ENCODE measurements at places on chromosomes 7 and 10.

- no peak overlapping the region for H3K4me3 ChIP-seq
- no peak for DNase-seq
- H3K4me1 ChIP-seq: peaks cover 22% of the 10 kb centered on the region
- peaks cover 51% of the 10 kb centered on the region for H3K36me3 ChIP-seq
These were observed 124.7 kb downstream of the ELMO1 start for GRCh38 chr7:37323966-37324365.

GRCh38 chr7:770336-770735 lies 43.3 kb upstream of the PRKAR1B start:
- H3K27me3 ChIP-seq: no peaks in the 10 kb centered on the region
- no peaks in the 10 kb centered on the region for H3K4me1 ChIP-seq
- no peak overlapping the region for H3K4me3 ChIP-seq
- H3K36me3 ChIP-seq: peaks cover 16% of the 10 kb centered on the region
- DNase-seq: no peak

- no peak for DNase-seq
- H3K27ac ChIP-seq: no peak overlapping the region
- no peaks in the 10 kb centered on the region for H3K27me3 ChIP-seq
- no peaks in the 10 kb centered on the region for H3K36me3 ChIP-seq
These were observed 195.4 kb downstream of the MGMT start for GRCh38 chr10:129662426-129662825.

GRCh38 chr10:117677239-117677638 lies 134.7 kb downstream of the EMX2 start:
- peaks cover 12% of the 10 kb centered on the region for H3K27me3 ChIP-seq
- peaks cover 7% of the 10 kb centered on the region for H3K4me1 ChIP-seq
- no peak overlapping the region for H3K27ac ChIP-seq

GRCh38 chr7:155223503-155223902 lies 74.2 kb upstream of the INSIG1 start:
- peaks cover 12% of the 10 kb centered on the region for H3K4me1 ChIP-seq
- peaks cover 2% of the 10 kb centered on the region for H3K27me3 ChIP-seq
- no peak overlapping the region for H3K27ac ChIP-seq
- no peak overlapping the region for H3K4me3 ChIP-seq

DNA sequence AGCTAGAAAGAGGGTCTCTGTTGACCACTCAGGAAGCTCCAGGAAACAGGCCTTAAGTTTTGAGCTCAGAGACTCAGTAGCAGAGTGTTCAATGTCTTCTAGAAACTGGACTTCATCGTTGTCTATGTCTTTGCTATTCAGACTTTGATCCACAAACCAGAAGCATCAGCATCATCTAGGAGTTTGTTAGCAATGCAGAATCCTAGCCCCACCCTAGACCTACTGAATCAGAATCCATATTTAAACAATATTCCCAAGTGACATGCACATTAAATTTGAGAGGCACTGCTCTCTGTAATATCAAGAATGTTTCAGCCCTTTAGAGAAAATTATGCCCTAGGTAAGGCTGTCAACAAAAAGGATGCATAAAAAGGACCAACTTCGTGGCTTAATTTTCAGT lies 12.9 kb upstream of the OGDHL start:
- no peak for DNase-seq
- H3K27ac ChIP-seq: no peak overlapping the region
- H3K4me3 ChIP-seq: no peak overlapping the region
- H3K4me1 ChIP-seq: no peaks in the 10 kb centered on the region
- no peaks in the 10 kb centered on the region for H3K36me3 ChIP-seq
- H3K27me3 ChIP-seq: peaks cover 20% of the 10 kb centered on the region

GRCh38 chr7:132169730-132170129 lies 406.5 kb downstream of the PLXNA4 start:
- H3K36me3 ChIP-seq: no peaks in the 10 kb centered on the region
- no peaks in the 10 kb centered on the region for H3K4me1 ChIP-seq
- no peak for DNase-seq
- no peak overlapping the region for H3K4me3 ChIP-seq

DNA sequence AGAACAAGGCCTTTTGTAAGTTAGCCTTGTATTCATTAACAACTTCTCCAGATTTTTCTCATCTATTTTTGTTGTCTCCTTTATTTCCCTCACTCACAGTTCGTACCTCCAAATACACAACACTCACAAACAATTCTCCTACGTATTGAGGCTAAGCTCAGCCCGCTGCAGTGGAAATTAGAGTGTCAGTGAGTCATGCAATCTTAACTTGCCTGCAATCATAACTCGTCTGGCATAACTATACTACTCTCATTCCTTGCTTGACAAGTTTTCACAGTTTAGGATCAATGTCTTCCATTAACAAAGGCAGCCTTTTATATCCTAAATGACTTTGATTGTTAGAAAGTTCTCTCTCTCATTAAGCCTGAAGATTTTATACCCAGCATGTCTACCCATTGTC lies 23.8 kb downstream of the TMEM196 start:
- H3K4me1 ChIP-seq: no peaks in the 10 kb centered on the region
- no peak overlapping the region for H3K27ac ChIP-seq
- H3K4me3 ChIP-seq: no peak overlapping the region
- no peaks in the 10 kb centered on the region for H3K36me3 ChIP-seq
- DNase-seq: no peak
- no peaks in the 10 kb centered on the region for H3K27me3 ChIP-seq

- H3K4me3 ChIP-seq: no peak overlapping the region
- no peak overlapping the region for H3K27ac ChIP-seq
- H3K36me3 ChIP-seq: no peaks in the 10 kb centered on the region
- no peaks in the 10 kb centered on the region for H3K4me1 ChIP-seq
- H3K27me3 ChIP-seq: no peaks in the 10 kb centered on the region
These were observed 234.6 kb downstream of the ZMYND11 start for GRCh38 chr10:369684-370448.

DNA sequence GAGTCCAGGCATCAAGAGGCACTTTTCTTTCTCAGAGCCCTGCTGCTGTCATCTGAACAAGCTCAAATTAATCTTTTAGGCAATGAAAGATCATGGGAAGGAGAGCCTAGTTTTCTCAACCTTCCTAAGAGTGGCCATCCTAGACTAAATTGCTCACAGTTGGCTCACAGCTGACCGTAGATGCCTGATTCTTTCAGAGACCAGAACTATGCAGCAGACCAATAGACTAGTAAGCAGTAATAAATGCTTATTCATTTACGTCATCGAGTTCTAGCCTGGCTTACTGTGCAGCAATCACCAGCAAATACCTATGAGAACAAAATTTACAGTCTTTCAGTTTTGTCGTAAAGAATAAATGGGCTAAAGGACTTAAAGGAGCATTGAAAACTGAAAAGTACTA lies 602.9 kb upstream of the GHITM start:
- no peaks in the 10 kb centered on the region for H3K4me1 ChIP-seq
- H3K4me3 ChIP-seq: no peak overlapping the region

GRCh38 chr7:78024591-78024990 lies 226.0 kb downstream of the PHTF2 start:
- no peak for DNase-seq
- no peaks in the 10 kb centered on the region for H3K36me3 ChIP-seq
- H3K27me3 ChIP-seq: peaks cover 31% of the 10 kb centered on the region
- peaks cover 9% of the 10 kb centered on the region for H3K4me1 ChIP-seq

DNA sequence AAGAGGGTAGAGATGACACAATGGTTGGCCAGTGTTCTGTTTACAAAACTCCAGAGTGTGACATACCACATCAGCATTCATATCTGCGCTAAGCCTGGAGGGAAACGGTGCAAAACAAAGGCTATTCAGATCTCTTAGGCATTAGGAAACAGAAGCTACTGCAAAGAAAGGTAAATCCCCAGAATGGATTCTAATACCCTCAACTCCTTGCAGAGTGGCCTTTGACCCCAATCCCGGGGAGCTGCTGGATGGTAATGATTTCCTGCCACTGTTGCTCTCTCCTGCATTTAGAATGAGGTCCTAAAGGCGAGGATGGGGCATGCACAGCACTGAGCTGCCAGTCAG lies 65.2 kb downstream of the AOAH start:
- no peak overlapping the region for H3K4me3 ChIP-seq
- H3K4me1 ChIP-seq: peaks cover 30% of the 10 kb centered on the region
- no peak overlapping the region for H3K27ac ChIP-seq
- DNase-seq: no peak
- H3K27me3 ChIP-seq: no peaks in the 10 kb centered on the region
- peaks cover 54% of the 10 kb centered on the region for H3K36me3 ChIP-seq

DNA sequence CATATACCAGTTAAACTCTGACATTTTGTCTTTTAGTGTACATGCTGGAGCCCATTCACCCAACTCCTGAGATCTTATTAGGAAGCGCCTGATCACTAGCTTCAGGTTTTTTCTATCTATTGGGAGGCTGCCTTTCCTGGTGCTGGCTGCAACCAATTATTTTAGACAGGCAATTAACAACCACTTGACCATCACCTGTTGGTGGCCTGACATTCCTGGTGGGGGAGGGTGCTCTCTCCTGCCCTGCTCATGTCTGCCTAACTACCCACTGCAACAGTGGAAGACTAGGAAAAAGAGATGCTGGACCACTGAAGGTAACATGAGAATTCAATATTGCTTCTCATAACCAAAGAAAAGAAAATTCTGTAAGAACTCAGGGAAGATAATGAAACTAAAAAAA lies 190.3 kb upstream of the GRM3 start:
- no peaks in the 10 kb centered on the region for H3K4me1 ChIP-seq
- no peak overlapping the region for H3K27ac ChIP-seq

DNA sequence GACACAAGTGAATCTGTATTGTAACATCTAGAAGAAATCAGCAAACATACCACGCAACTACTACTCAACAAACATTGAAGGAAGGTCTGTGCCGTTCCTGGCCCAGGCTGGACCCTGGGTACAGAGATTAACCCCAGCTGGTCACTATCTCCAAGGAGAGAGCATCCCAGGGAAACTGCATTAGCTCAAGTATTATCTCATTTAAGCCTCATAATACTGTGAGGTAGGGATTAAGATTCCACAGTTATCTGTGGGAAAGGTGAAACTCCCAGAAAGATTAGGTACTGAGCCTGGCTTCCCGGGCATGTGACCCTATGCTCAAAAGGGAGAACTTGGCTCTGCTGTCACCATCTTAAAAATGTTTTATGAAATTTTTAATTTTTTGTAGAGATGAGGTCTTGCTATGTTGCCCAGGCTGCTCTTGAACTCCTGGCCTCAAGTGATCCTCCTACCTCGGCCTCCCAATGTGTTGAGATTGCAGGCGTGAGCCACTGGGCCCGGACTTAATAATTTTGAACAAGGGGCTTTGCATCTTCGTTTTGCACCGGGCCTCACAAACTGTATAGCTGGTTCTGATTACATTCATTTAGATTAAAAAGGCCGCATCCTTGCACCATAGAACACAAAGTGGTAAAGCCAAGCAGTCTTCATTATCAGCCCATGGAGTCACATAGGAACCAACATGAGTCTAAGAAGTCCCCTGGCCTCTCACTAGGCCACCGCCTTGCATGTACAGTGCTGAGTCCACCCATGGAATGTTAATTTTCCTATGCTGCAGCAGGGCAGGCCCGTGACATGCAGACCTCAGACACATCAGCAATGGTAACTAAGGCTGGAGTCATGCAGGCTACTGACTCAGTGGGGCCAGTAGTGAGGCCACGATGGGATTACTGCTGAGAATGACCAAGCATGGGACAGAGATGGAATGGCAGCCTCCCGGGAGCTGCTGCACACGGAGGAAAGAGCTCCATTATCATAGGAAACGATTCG lies 5.5 kb upstream of the CTBP2 start:
- H3K36me3 ChIP-seq: no peaks in the 10 kb centered on the region
- no peak overlapping the region for H3K4me3 ChIP-seq
- no peaks in the 10 kb centered on the region for H3K4me1 ChIP-seq
- peaks cover 19% of the 10 kb centered on the region for H3K27me3 ChIP-seq
- H3K27ac ChIP-seq: no peak overlapping the region

Measured in activated T-helper 2 cell treated with anti-CD3 and anti-CD28 coated beads, Interferon-gamma antibody, Interleukin-2, Interleukin-4, amounts not matched to agents 10 μg/mL and 5 μg/mL and 100 μg/mL, durations not matched to agents 14 hours and 24 hours and 36 hours (primary cell).